ENCODE measurements at places on chromosomes 4 and X. TPM values are rescaled to one million over a fixed set of nuclear protein-coding genes. Genes with fewer than 3 reads are reported as not detected.

Gene TMPRSS11F
- not detected for total RNA-seq

Gene PF4V1
- 2.1 TPM for total RNA-seq

Gene CYBB
- not detected for total RNA-seq

Gene DMP1
- not detected for total RNA-seq

Gene FAM13A
- 43.9 TPM for total RNA-seq

Gene GPR143
- not detected for total RNA-seq

Gene ZNF674
- 8.1 TPM for total RNA-seq

Gene SATL1
- total RNA-seq = not detected

Gene IL13RA2
- total RNA-seq = 102 TPM

Gene GSX2
- total RNA-seq = not detected

Gene GATA1
- total RNA-seq = not detected

Gene C4orf36
- total RNA-seq = 0.33 TPM

Gene PHEX
- 0.46 TPM for total RNA-seq
